ENCODE measurements at places on chromosomes 4 and X.

DNA sequence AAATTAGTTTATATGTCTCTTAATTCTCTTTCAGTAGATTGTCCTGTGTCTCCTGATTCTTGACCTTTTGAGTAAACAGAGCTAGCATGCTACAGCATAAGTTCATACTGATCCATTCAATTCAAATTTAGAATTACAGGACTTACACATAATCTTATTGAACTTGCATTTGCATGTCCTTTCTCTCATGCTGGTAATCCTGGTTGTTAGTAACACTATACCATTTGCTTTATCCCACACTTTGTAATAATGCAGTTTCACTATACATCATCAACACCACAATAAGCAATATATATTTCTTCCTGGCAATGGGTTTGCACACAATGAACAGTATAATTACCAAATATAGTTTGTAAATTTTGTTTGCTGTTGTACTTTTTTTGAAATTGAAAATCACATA is 937.2 kb upstream of the GRID2 start:
- DNase-seq = no peak

DNA sequence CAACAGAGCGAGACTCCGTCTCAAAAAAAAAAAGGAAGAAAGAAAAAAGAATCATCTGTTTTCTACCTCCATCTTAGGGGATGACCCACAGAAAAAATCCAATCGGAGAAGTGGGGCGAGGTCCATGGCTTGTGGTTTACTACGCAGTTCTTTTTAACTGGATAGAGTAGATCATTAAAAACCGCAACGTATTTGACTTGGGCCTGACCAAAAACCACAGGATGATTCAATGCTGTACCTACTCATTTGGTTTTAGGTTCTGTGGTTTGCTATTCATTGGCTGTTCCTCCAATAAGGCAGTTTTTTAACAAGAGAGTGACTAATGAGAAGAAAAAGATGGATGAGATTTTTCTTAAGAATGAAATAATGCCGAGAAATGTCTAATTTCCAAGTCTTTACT is 83.7 kb downstream of the FREM3 start:
- DNase-seq = no peak

DNA sequence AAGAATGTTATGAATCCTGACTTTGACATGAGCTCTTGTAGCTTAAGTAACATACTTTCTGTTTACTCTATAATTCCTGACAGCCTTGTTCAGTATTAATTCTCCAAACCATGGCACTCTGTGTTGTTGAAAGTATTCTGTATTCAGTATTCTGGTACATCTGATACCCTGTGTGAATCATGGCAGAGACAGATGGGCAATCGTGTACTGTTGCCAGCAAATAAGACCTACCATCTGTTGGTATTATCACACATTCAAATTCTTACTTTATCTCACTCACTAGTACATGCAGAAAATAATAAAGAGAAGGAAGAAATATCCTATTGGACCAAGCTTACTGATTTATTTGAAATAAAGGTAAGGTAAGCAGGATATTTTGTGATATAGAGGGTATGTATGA is 7.9 kb downstream of the MBTPS2 start:
- no peak for DNase-seq

DNA sequence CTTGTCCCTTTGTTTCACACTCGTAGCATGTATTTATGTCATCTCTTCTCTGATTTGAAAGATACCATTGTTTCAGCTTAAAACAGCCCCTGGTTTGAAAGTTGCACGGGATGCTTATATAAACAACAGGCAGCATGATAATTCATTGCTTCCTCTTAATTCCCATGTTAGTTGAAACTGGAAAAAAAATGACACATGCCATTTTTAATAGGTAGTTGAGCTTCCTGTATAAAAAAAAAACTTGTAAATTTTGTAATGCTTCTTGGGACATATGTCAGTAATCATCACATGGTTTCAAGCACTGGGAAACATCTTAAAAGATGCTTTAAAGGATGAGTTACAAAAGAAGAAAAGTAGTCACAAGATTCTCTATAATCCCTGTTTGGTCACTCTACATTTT is 243.0 kb downstream of the PALLD start:
- DNase-seq = no peak

GRCh38 chrX:10174810-10175209 is 18.0 kb downstream of the CLCN4 start:
- no peak for DNase-seq

DNA sequence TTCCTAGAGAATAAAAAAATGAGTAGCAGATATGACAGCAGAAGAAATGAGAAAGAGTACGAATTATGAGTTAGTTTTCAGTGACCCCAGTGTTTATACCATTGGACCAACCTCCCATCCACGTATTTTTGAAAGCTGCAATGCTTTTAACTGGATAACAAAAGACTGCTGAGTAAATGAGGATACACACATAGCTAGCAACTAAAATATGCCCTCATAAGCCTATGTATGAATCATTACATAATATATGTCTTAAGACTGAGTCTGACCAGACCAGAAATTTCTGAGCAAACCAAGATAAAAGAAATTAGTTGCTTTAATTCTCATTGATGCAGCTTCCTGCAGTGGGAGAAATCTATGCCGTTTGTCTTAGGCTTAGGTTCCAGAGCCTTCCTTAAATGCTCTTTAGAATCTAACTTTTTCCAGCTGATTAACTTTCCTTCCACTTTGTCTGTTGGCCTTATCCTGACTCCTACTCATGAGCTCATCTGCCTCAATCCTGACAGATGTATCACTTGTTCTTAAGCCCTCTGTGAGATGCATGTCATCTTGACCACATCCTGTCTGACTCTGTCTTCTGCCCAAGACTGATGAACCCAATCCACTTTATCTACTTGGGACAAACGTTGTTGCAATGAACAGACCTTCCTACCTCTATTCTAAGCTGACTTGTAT is 301.4 kb upstream of the AADAT start:
- peak; percentile 94 for DNase-seq

DNA sequence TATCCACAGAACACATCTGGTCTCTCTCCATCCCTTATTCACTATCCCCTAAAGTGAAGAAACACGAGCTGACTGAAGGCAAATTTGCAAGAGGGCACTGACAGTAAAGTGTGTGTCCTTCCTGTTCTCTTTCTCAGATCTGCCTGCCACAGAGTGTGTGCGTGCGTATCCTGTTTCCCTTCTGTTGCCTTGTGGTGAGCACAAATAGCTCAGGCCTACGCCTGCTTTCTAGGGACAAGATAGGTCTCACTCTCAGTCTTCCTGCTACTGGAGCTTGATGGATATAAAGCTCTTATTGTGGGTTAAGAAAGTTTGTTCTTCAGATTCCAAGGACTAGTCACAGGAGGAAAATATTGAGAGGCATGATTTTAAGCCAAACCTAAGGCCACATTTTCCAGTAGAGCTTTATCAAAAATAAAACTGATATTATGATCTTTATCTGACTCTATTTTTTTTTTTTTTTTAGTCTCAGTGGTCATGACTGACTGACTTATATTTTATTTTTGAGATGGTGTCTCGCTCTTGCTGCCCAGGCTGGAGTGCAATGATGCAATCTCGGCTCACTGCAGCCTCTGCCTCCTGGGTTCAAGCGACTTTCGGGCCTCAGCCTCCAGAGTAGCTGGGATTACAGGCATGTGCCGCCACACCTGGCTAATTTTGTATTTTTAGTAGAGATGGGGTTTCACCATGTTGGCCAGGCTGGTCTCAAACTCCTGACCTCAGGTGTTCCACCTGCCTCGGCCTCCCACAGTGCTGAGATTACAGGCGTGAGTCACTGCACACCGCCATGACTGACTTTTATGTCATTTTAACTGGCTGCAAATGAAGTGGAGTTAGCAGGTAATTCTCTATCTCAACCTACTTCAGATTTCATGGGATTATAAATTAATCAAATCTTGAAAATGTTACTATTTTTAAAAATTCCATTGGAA is 140.3 kb upstream of the SH3RF1 start:
- peak; percentile 96 for DNase-seq

- DNase-seq = no peak
Measured at GRCh38 chr4:142900622-142901021, 54.5 kb upstream of the INPP4B start.

- DNase-seq = no peak
Measured at GRCh38 chrX:13144927-13145655, 100.7 kb upstream of the FAM9C start.

- no peak for DNase-seq
Measured at GRCh38 chr4:103108542-103108941, 8.9 kb upstream of the BDH2 start.

DNA sequence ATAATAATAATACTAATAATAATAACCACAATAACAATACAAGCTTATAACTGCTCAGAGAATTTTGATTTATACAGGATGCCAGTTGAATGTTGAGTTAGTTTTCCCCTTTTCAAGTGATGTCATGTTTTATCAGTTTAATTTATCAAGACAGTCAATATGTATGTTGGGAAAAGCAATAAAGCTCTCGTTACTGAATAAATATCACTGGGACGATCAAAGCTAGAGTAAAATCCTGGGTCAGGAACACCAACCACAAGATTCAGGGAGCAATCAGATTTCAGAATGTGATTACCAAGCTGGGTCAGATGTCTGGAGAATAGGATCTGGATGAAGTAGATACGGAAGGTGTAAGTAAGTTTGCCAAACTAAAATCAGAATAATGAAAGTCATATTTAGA is 179.6 kb downstream of the GRID2 start:
- DNase-seq = no peak

DNA sequence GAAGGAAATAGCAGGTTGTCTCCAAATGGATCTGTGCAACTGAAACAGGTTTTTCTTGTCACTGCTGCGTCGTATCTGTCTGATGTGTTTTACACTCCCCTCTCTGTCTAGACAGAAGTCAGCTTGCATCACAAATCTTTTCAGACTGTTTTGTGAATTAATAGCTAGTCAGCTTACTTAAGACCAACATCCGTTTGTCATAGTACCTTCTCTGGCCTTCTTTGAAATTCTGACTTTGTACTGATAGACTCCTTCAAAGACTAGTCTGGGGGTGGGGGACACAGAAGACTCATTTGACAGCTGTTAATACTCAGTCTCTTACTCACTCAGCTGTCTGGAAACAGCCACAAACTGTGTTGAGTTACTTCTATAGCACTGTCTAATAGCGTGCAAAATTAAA is 197.8 kb downstream of the PALLD start:
- peak; percentile 69 for DNase-seq

DNA sequence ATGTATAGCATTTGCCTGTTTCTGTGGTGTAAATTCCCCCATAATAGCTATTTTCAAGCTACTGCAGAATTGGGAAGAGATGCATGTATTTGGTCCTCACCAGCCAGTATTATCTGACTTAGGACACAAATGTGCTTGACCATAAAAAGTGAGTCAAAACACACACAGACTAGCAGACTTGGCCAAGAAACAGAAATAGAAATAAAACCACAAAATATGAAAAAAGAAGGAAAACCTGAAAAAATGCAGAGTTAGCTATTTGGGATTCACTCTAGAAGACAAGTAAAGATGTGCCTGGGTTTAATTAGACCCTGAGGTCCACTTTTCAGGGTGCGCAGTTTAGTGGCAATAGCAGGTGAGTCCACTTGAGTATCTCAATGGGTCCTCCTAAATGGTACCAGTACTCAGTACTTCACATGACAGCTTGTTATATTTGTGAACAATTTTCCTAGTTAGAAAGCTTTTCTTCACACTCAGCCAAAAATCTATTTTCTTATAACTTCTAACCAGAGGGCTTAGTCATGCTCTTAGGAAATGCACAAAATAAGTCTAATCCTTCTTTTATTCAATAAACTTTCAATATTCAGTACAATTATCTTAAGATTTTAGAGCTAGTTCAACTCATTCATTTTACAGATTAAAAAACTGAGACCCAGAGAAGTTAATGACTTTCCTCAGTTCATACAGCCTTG is 108.7 kb upstream of the JADE1 start:
- no peak for DNase-seq

- DNase-seq = peak; percentile 27
Measured at GRCh38 chr4:159504684-159505083, 401.8 kb downstream of the RAPGEF2 start.

DNA sequence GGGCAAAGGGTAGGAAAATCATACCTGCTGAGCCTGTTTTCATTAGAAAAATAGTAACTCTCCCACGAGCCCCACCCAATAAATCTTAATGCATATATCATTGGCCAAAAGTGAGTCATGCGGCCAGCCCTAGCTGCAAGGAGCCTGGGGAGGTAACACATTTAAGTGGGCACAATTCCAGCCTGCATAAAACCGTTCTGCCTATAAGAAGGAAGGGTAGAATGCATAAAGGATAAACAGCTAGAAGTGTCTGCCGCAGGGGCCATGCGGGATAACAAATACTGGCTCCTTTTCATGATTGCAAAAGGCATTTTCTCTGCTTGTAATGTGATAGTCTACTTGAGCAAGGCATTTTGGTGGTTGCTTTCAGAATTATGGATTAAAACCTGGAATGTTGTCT is 37.1 kb downstream of the EFHC2 start:
- DNase-seq = peak; percentile 39

DNA sequence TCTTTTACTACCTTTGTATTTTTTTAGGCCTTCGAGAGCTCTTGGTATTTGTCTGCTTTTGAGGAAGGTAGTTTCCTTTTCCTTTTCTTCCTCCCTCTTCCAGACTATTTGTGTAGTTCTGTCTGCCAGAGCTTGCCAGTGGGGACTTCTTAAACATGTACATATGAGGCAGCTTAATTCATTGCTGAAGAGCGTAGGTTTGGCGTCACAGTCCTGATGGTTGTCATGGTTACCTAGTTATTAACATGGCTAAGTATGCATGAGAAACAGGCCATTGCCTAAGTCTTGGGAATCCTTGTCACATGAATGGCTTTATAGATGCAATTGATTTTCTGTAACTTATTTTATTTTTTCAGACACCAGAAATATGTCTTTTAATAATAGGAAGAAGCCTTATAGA is 48.5 kb upstream of the ARMCX2 start:
- peak; percentile 5 for DNase-seq

GRCh38 chr4:1077711-1078477 is 35.5 kb downstream of the RNF212 start:
- no peak for DNase-seq

- DNase-seq = no peak
Measured at GRCh38 chr4:131721883-131722282, 1427.2 kb upstream of the PCDH10 start.

DNA sequence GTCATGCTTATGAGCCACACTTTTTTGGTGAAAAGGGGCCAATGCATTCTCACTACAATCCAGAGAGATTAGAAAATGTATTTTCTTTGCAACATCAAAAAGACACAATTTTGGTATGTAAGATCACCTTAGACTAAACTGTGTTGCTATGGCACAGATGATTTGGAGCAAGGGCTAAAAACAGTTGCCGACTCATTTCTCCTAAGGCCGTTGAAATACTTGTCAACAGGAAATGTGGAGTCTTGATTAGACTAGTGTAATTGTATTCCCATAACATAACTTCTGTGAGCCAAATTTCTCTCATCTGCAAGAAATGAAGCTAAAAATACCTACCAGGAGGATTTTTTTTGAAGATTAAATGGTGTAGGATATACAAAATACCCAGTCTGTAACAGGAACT is 2547.7 kb downstream of the ARAP2 start:
- DNase-seq = no peak

- DNase-seq = no peak
Measured at GRCh38 chr4:32268863-32269262, 1548.7 kb downstream of the PCDH7 start.

GRCh38 chr4:135204311-135204710 is 1002.7 kb upstream of the PABPC4L start:
- DNase-seq = no peak

- peak; percentile 66 for DNase-seq
Measured at GRCh38 chr4:98421111-98421510, 159.9 kb downstream of the RAP1GDS1 start.

Measured in skeletal muscle cell (primary cell).